ENCODE measurements at places on chromosomes 2 and 18.

DNA sequence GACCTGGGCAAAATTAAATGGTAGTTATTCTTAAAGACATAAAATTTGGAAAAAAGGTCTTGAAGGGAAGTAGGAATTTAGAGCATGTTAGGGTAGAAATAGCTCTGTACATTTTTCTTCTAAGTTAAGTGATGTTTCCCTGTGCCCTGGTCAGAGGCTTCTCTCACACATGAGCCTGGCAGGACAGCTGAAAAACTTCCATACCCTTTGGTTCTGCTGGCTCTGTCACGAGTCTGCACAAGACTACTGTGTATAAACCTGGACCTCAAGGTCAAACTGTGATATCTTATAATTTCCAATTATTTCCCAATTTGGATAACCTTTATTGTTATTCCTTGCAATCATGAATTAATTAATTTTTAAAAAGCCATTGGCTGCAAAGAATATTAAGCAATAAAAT lies 664.7 kb downstream of the BCL11A start:
- DNase-seq = no peak

GRCh38 chr2:240785424-240786335 lies 34.3 kb downstream of the KIF1A start:
- no peak for DNase-seq

- DNase-seq = no peak
These were observed 11.8 kb upstream of the CATIP start for GRCh38 chr2:218344755-218345417.

- no peak for DNase-seq
These were observed 122.3 kb upstream of the SIX2 start for GRCh38 chr2:45131587-45131986.

DNA sequence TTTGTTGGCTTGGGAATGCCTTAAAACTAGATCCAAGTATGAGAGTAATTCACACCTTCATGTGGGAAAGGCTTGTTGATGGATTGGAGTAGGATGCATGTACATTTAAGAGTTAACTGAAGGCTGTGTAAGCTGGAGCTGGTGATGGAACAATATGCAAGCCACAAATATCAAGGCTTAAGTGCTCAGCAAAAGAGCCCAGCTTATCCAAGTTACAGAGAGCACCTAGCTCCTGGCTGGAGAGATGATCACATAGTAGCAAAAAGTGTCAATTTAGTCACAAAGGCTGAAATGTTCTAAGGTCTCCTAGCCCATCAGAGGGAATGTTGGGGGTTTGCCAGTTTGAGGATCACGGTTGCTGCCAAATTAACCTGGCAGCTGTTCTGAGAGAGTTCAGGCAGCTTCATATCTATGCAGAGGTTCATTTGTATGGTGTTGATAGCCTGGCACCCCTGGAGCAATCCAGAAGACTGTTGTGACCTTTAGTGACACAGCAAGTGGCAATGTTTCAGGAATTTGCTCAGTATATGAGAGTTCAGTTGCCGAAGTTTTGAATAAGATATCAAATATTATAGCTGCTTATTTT lies 228.2 kb downstream of the DOK6 start:
- no peak for DNase-seq

GRCh38 chr2:221107424-221107823 lies 464.7 kb downstream of the EPHA4 start:
- no peak for DNase-seq

GRCh38 chr2:76281156-76281841 lies 570.6 kb upstream of the GCFC2 start:
- no peak for DNase-seq

DNA sequence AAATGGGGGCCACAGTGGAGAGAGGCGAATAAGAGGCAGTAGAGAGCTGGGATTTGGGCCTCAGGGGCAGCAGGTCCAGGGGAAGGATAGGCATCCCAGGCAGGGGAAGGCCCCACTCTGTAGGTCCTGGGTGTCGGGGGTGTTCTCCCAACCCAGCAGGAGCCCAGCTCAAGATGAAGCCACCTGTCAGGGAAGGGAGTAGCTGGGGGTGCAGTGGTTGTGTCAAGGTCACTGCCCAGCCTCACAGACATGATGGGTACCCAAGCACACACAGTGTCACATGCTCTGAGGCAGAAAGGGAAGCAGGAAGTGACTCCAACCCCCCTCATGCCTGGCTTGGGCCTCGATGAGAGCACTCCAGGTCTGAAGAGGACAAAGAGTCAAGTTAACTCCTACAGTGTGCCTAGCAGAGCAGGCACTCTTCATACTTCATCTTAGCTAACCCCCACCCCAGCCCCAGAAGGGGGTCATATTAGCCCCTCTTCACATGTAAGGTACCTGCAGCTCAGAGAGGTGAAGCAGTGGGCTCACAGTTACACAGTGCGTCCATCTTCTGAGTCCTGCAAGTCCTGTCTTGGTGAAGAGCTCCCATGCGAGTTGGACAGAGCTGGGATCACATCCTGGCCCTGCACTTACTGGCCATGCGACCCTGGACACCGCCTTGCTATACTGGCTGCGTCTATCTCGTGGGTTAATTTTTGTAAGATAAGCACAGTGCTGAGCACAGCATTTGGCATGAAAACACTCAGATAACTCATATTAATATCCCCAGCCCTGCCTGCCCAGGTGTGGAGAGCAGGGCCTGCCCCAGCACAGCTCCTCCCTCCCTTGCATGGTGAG lies 72.6 kb upstream of the DAPL1 start:
- no peak for DNase-seq

- DNase-seq = no peak
These were observed 26.9 kb upstream of the SLC35F6 start for GRCh38 chr2:26737221-26737620.

DNA sequence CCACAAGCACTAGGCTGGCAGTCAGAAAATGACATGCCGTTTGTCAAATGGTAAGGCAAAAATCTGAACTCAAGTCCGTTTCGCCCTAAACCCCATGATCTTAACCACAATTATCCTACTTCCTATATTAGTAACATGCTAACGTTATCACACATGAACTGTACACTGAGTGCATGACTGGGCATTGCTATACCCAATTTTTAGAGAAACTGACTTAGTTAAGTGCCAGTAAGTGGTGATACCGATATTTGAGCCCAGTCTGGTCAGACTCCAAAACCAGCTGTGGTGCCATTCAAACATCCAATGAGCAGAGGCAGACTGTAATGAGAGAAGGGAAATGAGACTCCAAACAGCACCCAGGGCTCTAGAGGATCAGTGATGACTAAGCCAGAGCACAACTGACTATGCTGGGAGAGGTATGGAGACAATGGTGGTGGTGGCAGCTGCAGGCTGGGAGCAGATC lies 311.7 kb upstream of the PKDCC start:
- no peak for DNase-seq

DNA sequence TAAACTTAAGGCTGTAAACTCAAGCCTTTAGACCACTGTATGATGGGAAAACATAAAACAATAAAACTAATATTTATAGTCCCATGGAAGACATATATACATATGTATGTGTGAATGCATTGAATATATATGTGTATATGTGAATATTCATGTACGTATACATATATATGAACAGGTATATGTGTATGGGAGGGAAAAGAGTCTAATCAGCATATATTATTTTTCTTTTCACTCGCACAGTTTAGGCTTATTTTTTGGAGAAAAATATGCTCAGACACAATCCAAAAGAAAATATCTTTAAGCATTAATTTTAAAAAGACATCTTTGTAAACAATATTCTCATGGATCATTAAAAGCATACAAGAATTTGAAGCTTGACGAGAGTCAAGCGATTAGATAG lies 22.7 kb downstream of the COL4A4 start:
- DNase-seq = no peak

DNA sequence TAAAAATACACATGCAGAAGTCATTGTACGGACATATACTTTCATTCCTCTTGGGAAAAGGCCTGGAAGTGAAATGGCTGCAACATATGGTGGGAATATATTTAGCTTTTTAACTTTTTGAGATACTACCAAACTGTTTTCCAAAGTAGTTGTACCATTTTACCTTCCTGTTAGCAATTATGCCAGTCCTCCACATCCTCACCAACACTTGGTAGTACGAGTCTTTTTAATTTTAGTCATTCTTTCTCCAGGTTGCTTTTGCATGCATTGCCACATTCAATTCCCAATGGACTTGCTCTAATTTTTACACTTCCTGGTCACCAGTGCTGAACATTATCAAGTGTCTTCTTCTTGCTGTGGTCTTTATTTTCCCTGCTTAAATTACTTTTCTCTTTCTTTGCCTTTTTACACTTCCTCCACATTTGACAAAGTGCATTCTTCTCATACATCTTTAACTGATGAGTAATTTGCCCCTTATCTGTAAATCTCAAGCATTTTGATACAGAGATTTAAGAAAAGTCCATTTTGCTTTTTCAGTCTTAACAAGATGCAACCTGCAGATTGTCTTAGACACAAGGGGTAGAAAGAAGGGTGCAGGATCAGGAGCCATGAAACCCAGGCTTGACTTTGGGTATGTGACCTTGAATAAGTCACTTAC lies 14.5 kb downstream of the VIT start:
- DNase-seq = no peak

- no peak for DNase-seq
These were observed 133.7 kb downstream of the COL6A3 start for GRCh38 chr2:237280229-237280628.

DNA sequence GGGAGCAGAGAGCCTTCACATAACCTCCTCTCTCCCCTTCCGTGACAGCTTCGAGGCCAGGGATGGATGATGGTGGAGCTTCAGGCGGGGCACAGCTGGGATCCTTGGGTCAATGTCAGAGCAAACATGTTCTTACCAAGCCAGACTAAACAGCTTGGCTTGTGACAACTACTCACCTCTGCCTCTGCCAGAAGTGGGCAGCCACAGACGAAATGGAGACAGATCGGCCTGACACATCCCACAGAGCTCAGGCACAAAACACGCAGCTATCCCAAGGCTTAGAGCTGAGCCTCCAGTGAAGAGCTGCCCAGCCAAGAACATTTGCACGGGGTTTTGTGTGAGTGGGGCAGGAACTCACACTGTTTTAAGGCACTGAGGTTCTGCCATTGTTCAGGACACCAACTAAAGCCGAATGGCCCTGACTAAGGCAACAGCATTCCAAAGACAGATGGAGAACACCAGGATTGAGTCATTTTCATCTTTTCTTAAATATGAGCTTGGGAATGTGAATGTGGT lies 12.8 kb downstream of the PXDN start:
- DNase-seq = no peak

GRCh38 chr2:212815453-212815852 lies 276.9 kb upstream of the ERBB4 start:
- no peak for DNase-seq

GRCh38 chr2:96687266-96687665 lies 44.7 kb downstream of the FER1L5 start:
- no peak for DNase-seq

GRCh38 chr2:55880416-55881143 lies 43.0 kb downstream of the EFEMP1 start:
- DNase-seq = no peak

DNA sequence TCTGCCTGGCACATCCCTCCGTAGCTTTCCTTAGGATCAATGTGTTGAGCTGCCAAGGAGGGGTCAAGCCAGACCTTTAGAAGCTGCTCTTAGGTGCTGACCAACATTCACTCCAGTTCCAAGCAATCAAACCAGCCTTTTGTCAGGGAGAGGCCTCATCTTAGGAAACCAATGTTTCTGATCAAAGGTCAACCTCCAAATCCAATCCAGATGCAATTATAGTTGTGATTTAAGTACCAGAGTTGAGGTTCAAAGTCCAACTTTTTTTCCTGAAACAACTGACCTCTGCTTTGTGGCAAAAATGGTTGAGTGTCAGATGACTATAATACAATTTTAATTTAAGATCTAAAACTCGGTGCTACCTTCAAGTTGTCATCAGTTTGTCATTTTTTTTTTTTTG lies 303.4 kb downstream of the ALK start:
- no peak for DNase-seq

DNA sequence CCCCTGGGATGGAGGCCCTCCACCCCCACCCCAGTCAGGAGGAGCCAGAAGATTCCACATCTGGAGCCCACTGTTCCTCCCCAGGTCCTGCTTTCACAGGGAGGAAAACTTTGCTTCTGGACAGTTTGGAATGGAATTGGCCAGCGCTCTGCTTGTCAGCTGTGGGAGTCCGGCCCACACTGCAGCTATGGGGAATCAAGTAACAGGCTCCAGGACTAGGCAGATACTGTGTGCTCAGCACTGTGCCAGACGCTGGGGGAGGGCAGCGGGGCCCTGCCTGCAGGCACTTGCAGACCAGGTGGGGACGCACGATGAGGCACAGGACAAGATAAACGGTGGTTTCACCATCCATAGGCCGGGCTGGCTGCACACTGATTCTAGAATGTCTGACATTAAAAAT lies 114.0 kb downstream of the STPG4 start:
- no peak for DNase-seq

DNA sequence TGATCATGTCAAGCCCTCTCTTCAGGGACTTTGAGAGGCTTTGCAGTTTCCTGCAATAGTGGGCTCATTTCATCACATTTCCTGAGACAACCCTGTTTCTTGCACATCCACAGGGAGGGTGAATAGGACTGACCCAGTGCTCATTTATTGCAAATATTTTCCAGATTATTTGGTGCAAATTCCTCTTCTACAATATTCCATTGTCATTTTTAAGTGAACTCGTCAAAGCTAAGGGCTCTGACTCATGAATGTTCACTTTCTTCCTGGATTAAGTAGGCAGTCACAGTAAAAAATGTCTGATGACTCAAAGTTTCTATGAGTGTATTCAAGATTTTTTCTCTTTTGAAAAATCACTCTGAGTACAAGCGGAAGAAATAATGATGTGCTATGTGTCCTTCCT lies 225.5 kb upstream of the GALNT5 start:
- no peak for DNase-seq

DNA sequence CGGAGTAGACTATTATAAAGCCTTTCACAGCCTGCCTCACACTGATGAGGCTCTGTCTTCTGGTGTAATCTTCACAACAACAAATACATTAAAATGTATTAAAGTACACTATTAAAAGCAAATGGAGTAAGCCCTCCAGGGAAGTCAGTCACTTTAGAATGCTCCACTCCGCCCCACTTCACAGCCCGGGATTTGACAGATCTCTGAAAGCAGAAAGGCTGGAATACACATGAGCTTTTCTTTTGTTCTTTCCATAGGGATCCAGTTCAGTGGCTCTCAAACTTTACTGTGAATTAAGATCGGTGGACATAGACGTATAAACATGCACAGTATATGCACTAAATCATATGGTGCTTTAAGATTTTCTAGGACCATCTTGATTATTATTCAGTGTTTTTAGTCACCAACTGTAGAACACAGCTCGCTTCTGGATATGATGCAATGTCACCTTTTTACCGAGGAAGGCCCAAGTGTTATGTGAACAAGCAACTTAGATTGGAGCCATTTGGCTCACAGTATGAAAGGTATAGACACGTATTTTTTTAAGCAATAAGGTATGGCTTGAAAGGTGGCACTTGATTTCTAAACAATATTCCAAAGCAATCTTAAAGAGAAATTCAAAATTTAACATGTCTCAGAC lies 151.1 kb downstream of the PRKCE start:
- no peak for DNase-seq

Data from stimulated activated CD4-positive, alpha-beta T cell treated with anti-CD3 and anti-CD28 coated beads, Interleukin-15, amount 100 ng/mL, for 1 hour (primary cell).